ENCODE measurements at places on chromosomes 2 and 18.
A peak's percentile ranks its signal among the peaks of the same experiment; 100 is the strongest.

- no peak for DNase-seq
These were observed 433.6 kb downstream of the LPIN1 start for GRCh38 chr2:12180031-12180430.

- no peak for DNase-seq
These were observed 13.2 kb upstream of the LRRFIP1 start for GRCh38 chr2:237614151-237614720.

DNA sequence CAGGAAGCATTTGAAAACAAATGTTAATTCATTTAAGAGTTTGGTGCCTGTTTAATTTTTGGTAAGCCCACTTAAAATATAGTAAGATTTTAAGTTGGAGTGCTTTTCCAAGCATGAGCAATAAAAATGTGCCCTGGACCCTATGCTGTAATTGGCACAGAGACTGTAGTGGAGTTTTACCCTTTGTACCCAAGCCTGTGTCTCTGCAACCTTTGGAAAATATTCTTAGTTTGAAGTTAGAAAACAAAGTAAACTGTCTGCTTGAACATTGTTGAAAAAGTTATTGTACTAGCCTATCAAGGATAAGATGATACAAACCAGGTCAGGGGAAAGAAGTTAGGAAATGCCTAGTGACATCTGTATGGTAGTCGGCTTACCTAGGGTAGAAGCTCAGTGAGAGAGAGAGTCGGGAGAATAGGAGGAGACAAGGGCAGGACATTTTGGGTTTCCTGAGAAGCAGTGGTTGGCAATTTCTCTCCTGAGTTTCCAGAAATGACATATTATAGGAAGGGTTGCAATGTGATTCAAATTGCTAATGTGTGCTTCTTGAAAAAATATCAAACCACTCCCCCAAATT, 66.5 kb downstream of the CCDC85A start:
- DNase-seq, result no peak

DNA sequence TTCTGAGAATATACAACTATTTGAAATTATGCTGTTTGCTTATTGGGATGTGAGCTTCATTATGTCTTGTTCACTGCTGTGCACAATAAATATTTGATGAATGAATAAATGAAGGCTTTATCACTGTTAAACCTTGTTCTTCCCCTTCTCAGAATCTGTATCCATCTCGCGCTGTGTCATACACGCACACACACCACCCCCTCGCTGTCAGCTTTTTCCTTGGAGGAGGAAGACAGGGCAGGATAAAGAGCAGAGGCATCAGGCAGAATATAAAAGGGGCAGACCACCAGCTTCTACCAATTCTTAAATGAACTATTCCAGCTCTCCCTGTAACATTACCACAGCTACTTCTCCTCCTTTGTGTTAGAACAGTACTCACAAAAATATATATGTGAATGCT, 75.0 kb downstream of the CD226 start:
- no peak for DNase-seq

GRCh38 chr2:647003-647560, 30.1 kb downstream of the TMEM18 start:
- no peak for DNase-seq

DNA sequence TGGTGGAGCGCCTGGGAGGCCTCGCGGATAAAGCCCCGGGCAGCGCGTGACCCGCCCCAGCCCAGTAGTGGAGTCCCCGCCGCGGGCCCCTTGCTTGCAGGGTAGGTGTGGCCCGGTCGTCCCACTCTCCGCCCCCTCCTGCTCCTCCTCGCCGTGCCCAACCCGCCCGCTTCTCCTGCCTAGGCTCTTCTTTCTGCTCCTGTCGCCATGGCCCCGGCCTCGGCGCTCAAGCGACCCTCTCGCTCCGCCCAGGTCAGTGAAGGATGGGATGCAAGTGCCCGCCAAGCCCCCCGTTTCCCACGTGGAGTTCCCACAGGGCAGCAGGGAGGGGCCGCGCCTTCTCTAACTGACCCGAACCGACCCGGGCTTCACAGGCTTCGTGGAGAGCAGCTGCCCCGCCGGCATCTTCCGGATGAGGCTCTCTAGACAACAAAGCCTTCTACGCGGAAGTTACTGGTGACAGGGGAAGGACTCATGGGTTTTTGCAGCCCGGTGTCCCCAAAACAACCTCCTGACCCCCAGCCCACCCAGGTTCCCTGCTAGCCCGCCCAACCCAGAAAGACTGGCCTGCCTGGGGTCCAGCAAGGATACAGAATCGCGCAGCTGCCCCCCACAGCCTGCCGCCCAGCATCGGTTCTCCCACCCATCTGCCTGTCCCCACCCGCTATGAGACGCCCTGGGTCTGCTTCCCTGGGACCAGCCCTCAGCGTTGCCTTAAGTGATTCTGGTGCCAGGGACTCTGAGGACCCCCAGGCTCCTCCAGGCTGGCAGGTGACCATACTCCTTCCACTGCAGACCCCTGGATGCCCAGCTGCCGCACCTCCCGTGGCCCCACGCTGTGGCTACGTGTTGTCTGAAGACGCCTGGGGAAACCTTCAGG, 32.8 kb downstream of the TTC32 start:
- DNase-seq, result peak; percentile 63

DNA sequence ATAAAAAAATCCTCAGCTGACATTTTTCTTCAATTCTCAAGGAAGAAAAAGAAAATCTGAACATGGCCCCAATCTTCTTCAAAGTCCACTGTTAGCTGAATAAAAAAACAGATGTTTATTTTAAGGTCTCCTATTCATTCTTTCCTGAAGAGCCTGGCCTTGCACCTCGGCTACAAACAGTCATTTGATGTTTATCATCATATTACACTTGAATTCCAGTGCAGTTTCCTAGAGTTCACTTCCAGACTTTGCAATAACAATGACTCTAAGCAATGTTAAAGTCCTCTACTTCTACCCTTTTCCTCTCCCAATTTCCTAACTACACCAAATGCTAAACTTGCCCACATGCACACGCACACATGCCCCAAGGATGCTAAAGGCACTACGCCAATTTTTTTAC, 70.1 kb downstream of the NOL10 start:
- no peak for DNase-seq

DNA sequence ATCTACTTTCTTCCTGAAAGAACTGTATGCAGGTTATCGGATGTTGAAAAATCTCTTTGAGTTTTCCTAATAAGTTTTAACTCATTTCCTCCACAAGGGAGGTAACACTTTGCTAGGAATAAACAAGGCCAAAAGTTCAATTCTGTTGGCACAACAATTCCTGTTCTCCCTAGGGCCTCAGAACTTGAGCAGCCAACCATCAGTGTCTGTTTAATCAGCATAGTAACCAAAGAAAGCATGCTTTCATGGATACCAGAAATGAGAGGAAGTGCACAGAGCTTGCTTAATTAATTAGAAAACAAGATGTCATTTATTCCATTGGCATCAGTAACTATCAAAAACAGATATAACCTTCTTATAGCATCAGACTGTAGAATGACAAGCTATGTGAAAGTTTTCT, 503.2 kb upstream of the CNTNAP5 start:
- DNase-seq, result no peak

GRCh38 chr2:231058761-231059550, 2.3 kb downstream of the PSMD1 start:
- DNase-seq, result no peak

- no peak for DNase-seq
These were observed 184.3 kb downstream of the CYRIA start for GRCh38 chr2:16481351-16481750.

DNA sequence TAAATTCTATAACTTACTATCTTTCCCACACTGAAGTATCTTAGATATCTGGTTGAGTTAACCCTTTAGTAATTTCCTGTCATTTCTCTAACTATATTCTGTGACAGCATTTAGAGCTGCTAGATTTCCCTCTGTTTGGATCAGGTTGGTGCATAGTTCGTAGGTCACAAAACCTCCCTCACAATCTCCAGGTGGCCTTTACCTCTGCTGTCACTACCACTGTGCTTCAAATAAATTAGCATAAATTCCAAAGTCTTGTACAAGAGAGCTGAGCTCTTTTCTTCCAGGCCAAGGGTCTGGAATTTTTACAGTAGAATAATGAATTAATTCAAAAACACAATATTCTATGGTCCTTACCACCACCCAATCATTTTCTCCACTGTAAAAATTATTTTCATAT, 739.7 kb downstream of the ERBB4 start:
- no peak for DNase-seq

DNA sequence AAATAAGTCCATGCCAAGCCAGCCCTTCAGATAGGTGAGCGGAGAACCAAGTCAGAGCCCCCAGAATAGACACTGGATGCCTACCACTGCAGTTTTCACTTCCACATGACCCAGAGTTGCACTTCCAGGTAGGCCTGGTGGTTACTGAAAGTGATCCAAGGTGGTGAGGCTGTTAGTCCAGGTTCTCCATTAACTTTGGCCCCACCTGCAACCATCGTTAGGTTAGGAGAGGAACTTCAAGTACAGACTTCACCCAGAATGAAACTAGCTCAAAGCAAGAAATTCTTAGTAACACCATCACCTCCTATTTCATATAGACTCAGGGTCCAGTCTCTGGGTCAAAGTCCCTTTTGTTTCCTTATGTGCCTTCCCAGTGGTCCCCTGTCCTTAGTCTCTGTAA, 293.1 kb upstream of the ID2 start:
- no peak for DNase-seq

DNA sequence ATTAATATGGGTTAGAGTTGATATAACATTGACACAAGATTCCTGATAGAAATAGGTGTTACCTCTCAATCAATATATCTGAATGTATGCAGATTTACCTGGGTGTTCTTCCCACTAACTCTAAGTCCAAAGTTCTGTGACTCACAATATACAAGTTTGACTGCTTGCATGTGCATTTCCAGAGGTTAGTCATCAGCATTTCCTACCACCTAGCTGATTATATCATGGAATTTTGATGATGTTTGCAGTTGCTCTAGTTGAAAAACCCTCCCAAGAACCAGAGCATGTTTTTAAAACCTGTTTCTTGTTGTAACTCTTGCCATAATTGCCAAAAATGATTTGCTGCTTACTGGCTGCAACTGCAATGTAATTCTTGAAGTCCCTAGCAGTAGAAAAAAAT, 15.0 kb upstream of the DSG1 start:
- no peak for DNase-seq

GRCh38 chr2:104344306-104344705, 509.6 kb upstream of the POU3F3 start:
- no peak for DNase-seq

DNA sequence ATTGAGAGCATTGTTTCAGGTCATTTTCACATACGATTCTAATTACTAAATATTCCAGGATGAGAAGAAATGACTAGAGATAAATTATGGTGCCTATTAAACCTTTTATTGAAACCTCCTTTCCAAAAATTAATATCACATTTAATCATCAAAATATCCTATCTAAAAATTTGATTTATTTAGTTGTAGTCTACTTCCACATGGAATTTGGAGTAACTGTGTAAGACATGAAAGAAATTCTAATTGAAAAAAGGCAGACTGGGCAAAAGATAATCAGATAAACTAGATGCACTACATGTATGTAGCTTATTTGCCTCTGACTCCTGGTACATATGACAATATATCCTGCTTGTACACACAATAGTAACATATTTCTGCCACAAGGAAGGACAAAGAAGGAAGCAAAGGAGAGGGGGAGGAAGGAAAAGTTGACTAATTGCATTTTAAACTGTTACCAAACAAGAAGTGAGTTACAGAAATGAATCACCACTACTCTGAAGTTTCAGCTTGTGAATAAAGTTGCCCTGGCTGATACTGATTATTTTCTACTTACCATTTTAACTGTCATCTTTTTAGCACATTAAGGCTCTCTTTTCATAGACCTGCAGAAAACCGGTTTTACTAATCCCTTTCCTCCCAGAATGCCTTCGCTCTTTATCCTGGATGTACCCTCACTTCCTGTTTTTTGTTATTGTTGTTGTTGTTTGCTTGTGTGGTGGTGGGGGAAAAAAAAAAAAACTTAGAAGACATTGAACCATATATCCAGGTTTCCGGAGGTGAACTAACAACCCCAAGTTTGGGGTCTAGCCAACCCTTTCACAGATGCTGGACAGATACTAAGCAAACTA, 28.4 kb downstream of the NRXN1 start:
- no peak for DNase-seq

- DNase-seq, result no peak
These were observed 80.8 kb upstream of the MAP3K20 start for GRCh38 chr2:172994864-172995263.

- no peak for DNase-seq
These were observed 523.5 kb downstream of the LRRTM4 start for GRCh38 chr2:76998704-76999103.

DNA sequence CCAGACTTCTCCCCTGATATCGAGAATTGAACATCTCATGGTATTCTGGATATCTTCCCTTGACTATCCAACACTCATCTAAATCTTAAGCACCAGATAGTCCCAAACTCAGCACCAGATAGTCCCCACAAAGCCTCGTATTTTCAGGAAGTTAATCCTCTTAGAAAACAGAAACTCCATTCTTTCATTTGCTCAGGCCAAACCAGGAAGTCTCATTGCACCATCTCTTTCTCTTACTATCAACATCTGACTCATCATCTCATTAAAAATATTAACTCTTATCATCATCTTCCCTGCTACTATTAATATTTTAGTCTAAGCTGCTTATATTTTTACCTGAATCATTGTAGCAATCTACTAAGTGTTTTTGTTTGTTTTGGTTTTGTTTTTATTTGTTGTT, 286.4 kb downstream of the GALNT13 start:
- DNase-seq, result no peak

DNA sequence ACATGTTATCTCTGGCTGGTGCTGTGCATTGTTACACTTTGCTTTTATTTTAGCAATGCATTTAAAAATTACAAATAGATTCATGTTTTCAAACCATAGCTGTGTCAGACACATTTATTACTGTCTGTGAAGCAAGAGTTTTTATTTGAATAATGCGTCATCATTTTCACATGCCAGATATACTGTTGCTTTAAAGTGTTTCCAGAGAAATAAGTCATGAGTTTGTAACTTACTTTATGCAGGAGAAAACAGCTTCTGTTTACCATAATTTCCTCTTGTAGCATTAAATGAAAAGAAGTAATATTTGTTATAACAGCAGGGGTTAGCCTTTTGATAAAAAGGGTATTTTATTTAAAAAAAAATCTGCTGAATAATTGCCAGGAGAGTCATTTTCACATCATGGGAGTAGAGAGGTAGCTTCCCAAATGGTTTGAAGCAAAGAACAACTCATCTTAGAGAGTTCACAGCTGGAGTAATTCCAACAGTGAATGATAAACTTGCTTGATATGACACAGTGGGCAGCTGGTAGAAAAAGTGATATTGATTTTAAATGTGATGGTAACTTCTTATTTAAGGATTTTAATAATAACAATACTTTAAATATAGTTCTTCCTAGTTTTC, 1274.5 kb upstream of the CRIM1 start:
- DNase-seq, result no peak

GRCh38 chr18:9482790-9483189, 7.5 kb downstream of the RALBP1 start:
- DNase-seq, result no peak

All from stimulated activated CD4-positive, alpha-beta T cell treated with anti-CD3 and anti-CD28 coated beads, Interleukin-12 subunit alpha, Interleukin-12 subunit beta, amount 100 ng/mL, for 4 hours (primary cell).